ENCODE measurements at places on chromosomes 6 and 20.
A peak's percentile ranks its signal among the peaks of the same experiment; 100 is the strongest.

DNA sequence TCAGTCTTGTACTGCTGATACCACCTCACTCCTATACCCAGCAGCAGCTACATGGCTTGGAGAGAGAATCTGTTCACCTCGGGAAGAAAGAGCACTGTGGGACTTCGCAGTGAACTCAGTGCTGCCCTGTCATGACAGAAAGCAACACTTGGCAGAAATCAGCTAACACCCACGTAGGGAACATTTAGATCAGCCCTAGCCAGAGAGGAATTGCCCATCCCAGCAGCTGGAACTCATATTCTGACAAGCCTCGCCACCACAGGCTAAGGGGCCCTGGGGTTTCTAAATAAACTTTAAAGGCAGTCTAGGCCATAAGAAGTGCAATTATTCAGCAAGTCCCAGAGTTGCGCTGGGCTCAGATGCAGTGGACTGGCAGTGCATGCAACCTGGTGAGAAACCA lies 1266.8 kb downstream of the GRIK2 start:
- no peak for DNase-seq

GRCh38 chr6:45365036-45365435 lies 12.7 kb downstream of the SUPT3H start:
- DNase-seq, result no peak

DNA sequence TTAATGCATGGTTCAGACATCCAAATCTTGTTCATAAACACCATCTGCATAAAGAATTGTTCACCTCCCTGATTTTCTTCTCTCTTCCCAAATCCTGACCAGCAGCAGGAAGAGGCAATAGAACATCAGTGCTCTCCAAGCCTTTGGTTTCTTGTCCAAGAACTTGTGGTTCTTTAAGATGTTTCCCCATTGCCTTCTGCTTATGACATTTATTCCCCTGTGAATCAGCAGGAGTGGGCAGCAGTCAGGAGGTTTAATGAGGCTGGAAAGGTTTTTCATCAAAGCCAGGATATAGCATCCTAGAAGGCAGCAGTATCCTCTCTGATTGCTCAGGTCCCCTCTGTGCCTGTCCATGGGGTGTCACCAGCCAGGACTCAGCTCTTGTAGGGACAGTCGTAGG lies 5.3 kb downstream of the HDDC2 start:
- DNase-seq, result no peak

DNA sequence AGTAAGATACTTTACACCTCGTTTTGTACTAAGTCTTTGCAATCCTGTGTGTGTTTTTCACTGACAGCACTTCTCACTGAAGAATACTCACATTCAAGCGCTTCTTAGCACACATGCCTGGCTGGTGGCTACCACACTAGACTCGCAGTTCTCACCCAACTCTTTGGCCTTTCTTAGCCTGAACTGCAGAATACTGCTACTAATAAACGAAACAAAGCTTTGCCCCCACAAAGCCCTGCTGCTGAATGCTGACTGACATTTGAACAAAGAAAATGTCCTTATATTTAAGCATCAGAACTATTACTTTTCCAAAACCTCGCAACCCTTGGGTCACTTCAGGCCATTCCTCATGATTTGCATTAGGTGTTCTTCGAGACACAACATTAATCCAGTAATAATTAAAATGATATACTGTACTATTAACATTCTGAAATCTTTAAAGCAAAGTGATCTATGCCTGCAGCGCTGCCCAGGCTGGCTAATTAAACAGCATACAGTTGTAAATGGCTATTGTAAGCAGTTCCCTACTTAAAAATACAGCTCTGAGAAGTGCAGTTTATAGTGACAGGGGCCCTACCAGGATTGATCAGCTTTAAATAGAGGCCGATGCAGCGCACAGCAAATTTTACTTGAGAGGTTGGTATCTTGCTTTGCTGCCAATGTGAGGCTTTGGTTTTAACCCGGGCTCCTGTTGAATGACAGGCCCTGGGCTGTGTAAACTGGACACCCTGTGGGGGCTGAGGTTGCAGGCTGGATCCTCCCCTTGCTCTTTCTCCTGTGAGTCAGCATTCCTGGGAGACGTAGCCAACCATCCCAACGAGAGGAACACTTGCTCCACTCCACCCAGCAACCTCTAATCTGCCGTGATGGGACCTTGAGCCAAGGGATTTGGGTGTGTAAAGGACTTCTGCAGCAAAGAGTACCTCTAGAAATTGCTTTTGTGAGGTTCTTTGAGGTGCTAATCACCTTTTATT lies 899.0 kb downstream of the TFAP2A start:
- peak; percentile 53 for DNase-seq

GRCh38 chr6:19836799-19837510 lies at the start of gene ID4:
Gene ID4, plus strand, starts transcription at chr6:19837370. Its CDS starts 385 bp downstream, at chr6:19837755.
- DNase-seq, result peak; percentile 94

DNA sequence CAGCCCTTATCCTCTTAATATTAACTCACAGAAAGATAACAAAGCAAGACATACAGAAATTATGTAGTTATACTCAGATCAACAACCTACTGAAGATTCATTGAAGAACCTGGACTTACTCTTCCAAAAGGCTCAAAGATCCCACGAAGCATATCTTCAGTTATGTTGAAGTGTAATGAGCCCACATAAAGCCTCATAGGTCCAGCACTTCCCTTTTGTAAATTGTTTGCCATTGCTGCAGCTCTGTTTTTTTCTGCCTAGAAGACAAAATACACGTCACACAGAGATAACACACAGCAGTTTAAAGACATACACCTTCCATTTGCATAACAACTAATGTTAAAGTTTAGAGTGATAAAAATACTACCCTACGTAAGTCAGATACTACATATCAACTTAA lies 20.4 kb downstream of the RBM39 start:
- DNase-seq, result no peak

- no peak for DNase-seq
These were observed 97.3 kb downstream of the RCAN2 start for GRCh38 chr6:46393940-46394337.

DNA sequence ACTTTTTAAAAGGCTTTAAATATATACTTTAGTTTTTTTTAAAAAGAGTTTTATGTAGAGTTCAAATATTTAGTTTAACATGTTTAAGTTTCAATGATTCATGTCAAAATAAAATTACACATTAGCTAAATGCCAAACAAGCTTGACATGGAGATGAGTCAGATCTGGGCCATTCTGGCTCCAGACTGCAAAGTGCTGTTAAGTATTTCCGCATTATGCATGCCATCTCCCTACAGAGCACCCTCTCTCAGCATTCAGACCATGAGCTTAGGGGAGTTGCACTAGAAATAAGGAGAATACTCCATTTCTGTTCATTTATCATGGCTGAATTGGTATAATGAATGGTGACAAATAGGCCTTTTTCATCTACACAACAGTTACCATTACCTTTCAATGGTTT lies 21.5 kb upstream of the HS3ST5 start:
- DNase-seq, result no peak
